Skin of body (tissue), 3 donors: ENCODE measurements at places on chromosomes 11 and 22.

DNA sequence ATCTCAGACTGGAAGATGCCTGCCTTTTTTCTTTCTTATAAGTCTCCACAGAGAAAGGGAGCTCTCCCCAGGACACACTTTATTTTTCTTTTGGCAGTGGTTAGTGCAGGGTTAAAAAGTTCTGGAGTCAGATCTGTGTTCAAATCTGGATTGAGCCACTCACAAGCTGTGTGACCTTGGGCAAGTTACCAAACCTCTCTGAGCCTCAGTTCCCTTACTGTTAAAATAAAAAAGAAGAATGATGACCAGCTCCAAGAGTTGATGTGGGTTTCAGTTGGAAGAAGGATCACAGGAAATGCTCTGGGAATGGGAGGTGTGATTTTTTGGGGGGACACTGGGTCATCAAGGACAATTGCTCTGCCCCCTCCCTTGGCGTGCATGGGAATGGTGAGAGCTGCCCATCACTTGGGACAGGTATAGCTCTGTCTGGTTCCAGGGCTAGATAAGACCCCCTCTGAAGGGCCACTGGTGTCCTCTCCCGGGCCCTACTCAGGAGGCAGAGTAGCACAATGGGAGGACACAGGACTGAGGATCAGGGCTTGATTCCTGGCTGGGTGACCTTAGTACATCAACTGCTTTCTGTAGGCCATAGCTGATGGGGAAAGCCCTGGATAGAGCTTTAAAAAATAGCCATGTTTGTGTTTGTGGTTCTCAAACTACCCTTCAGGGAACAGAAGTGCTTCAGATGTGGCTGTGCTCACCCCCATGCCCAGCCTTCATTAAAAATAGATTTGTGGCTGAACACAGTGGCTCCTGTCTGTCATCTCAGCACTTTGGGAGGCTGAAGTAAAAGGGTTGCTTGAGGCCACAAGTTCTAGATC lies 228.3 kb downstream of the MIAT start:
- DNase-seq, result no peak

DNA sequence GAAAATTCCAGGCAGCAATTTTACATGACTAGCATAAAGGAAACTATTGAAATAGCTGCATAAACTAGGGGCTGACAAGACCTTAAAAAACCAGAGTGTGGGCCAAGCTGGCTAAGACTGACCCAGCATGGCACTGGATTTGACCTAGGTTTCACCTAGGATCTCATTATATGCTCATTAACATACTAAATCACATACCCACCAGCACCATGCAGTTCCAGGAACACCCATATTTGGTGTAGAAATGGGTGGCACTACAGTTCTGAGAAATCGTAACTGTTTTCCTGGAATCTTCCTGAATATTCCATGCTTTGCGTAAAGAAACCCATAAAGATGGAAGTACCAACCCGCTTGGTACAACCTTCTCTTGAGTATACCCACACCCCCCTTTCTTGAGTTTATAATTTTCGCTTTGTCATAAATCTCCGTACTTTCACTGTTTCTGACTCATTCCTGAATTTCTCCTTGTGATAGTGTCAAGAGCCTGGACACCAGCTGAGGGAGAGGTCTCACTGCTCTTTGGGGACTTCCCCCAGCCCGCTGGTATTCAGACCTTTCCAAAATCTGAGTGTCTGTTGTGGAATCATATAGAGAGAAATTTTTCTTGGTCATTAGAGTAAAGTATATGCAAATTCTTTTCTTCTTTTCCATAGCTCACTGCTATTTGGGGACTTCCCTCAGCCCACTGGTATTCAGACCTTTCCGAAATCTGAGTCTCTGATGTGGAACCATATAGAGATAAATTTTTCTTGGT lies 55.1 kb downstream of the MTMR3 start:
- DNase-seq, result no peak

- no peak for DNase-seq
These were observed 636 bp downstream of the KCNQ1OT1 start for GRCh38 chr11:2699185-2699530.

GRCh38 chr22:33350491-33350890 lies 292.3 kb upstream of the SYN3 start:
- no peak for DNase-seq

GRCh38 chr11:10605941-10606381 lies 37.5 kb upstream of the LYVE1 start:
- peak; percentile 78 for DNase-seq

DNA sequence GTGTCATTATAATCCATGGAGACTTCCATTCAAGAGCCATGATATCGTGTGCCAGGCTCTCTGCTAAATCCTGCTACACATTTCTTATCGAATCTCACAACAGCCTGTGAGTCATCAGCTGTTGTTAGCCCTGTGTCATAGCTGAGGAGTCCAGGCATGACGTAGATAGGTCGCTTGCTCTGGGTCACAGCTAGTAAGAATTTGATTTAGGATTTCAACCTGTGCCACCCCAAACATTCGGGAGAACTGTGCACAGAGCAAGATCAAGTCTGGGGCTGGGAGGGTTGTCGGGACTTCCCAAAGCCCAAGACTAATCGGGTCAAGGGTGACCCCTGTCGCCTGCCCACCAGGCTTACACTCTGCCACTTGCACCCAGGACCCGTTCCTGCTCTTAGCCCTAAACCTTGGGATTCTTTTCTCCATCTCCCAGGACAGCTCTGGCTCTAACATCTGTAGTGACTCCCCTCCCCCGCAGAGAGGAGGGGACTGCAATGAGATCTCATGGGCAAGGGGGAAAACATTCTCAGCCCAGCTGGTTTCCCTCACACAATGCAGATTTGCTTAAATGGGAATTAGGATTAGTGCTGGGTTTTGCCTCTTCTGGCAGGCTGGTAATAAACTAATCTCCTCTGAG lies 34.3 kb downstream of the TSPAN18 start:
- DNase-seq, result peak; percentile 50

- DNase-seq, result no peak
These were observed 18.1 kb downstream of the MRGPRG start for GRCh38 chr11:3200388-3201111.

- no peak for DNase-seq
These were observed 796.3 kb downstream of the LUZP2 start for GRCh38 chr11:25293166-25293565.

GRCh38 chr22:47304854-47305253 lies 542.4 kb downstream of the TBC1D22A start:
- no peak for DNase-seq

DNA sequence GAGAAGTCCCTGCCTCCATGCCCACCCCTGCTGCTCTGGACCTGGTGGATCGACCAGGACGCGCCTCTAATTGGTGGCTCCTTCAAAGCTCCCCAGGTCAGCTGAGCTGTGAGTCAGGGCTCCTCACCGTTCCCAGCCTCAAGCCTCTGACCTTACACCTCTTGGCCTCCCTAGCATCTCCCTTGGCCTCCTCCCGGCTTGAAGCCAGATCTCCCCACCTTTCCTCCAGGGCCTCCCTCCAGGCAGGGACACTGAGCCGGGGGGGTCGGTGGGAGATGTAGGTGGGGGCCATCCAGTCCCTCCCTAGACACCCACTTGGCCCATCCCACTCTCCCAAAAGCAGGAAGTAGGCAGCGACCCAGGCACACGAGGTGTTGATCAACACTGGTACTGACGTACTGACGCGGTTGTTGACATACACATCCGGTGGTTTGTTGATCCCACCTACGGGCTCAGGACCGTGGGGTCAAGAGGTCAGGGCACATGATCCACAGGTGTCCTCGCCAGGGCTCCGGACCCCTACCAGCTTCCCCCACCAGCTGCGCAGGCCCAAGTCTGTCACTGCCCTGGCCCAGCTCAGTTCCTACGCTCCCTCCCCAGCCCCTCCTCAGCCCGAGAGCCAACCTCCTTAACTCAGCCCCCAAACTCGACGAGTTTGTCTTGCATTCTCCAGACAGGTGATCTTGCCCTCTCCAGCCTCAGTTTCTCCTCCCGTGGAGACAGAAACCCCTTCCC lies 802 bp downstream of the ATG2A start:
- no peak for DNase-seq

DNA sequence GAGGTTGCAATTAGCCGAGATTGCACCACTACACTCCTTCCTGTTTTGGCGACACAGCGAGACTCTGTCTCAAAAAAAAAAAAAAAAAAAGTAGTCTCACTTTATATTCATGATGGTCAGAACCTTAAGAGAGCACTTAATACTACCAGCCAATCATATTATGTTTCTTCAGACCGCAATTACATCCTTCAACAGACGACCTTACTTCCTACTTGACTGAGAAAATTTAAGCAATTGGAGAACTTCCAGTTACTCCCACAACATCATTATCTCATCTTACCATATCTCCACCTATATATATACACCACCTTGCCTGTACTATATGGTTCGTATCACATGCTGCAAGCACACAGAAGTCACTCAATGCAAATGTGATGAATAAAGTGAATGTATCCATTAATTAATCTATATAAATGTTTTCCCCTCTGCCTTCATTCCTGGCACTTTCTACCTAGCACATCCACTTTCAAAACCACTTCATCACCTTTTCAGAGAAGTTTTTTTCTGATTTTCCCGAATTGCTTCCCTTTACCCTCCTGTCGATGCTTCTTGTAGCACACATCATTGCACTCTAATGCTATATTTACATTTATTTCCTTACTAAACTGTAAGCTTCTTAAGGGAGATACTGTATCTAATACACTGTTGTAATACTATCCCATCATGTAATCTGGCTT lies 13.8 kb downstream of the ATP5MG start:
- DNase-seq, result no peak

- no peak for DNase-seq
These were observed 152.4 kb upstream of the ZC3H12C start for GRCh38 chr11:109940816-109941215.

GRCh38 chr11:31706357-31706756 lies 104.8 kb downstream of the PAX6 start:
- DNase-seq, result no peak

- DNase-seq, result no peak
These were observed 343.7 kb downstream of the BRD1 start for GRCh38 chr22:49483946-49484345.
